ENCODE measurements at places on chromosomes 4 and X.

- DNase-seq = no peak
These were observed 181.3 kb upstream of the STK26 start for GRCh38 chrX:131841496-131842437.

DNA sequence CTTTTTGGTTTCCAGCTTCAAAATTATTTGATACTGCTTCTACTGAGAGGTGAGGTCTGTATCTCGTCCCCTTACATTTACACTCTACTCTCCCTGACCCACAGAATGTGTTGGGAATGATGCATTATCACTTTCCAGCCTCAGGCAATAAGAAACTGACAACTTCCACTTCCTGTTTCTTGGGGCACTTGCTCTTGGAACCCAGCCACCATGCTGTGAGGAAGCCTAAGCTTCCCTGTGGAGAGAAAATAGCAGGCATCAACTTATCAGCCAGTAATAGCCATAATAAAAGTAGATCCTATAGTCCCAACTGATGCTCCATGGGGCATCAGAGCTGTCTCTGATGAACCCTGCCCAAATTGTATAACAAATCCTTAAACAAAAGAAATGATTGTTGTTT is 32.6 kb downstream of the RELL1 start:
- DNase-seq = no peak

- DNase-seq = no peak
These were observed 7.6 kb upstream of the BST1 start for GRCh38 chr4:15695240-15695699.

DNA sequence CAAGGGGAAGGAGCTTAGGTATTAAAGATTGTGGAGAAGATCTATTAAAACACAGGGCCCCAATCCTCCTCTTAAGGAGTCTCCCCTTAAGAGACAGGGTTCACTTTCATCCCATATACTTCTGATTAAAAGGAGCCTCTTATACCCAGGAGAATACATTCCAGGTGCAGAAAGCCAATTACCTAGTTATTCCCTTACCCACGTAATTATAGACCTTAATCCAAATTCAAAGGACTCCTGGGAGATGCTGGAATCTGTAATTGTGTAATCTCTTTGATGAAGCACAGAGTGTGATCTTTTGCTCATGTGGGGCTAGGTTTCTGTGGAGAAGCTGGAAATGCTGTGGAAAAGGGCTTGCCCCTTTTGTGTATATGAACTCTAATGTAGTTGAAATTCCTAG is 1.4 kb upstream of the SEC24B start:
- no peak for DNase-seq

GRCh38 chr4:88681209-88681608 is 16.4 kb downstream of the NAP1L5 start:
- DNase-seq = no peak

GRCh38 chr4:56267558-56267957 is 119.7 kb downstream of the AASDH start:
- no peak for DNase-seq

DNA sequence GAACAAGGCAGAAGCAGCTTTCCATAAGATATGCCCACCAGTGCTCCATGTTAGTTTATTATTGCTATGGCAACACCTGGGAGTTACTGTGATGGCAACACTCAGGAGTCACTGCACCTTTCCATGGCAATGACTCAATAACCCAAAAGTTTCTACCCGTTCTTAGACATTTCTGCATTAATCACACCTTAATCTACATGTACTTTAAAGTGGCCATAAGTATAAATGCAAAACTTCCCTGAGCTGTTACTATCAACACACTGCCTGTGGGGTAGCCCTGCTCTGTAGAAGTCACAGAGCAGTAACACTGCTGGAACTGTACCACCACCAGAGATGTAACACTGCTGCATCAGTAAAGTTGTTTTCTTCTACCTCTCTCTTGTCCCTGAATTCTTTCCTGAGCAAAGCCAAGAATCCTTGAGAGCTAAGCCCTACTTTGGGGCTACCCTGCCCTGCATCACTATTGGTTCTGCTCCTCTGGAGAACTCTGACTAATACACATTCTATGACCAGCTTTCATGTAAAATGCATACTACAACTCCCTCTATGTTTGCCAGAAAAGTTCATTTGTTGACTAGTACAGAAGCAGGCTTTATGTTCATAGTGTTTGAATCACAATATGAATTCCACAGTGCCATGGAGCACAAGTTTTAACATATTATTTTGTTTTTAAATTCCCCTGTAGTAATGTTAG is 43.5 kb upstream of the GPR174 start:
- DNase-seq = no peak

DNA sequence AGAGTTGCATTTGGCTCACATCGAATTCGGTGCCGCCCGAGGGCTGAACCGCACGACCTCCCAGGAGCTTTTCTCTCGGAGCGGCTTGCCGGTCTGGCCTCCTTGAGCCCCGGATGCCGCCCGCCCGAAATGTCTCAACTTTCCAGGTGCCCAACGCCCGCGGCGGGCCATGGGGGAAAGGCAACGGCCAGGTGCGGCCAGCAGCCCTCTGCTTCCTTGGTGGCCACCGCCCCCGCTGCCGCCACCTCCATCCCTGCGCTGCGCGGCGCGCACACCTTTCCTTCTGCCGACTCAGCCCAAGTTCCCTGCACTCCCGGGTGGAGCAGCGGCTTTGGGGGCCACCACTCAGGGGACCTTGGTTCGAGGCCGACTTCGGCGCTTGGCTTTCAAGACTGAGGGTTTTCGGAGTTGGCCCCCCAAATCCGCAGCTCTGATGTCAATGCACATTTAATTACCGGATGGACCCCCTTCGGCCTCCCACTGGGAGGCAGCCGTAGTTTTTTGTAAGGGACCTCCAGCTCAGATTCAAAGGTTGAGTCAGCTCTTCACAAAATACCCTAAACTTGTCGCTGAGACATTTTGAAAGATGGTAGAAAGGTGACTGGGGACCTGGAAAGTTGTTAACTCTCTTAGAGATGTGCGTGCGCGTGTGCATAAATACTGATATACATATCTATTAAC is 1.1 kb downstream of the AFF2 start:
- no peak for DNase-seq

GRCh38 chr4:26144526-26145155 is 176.2 kb upstream of the RBPJ start:
- DNase-seq = no peak

GRCh38 chr4:88870428-88870827 is 172.8 kb upstream of the NAP1L5 start:
- DNase-seq = no peak

- no peak for DNase-seq
These were observed 237.9 kb downstream of the KLHL4 start for GRCh38 chrX:87755493-87755892.

GRCh38 chr4:5164221-5164912 is 113.1 kb downstream of the STK32B start:
- DNase-seq = no peak

GRCh38 chr4:16171831-16172230 is 54.4 kb downstream of the TAPT1 start:
- no peak for DNase-seq

DNA sequence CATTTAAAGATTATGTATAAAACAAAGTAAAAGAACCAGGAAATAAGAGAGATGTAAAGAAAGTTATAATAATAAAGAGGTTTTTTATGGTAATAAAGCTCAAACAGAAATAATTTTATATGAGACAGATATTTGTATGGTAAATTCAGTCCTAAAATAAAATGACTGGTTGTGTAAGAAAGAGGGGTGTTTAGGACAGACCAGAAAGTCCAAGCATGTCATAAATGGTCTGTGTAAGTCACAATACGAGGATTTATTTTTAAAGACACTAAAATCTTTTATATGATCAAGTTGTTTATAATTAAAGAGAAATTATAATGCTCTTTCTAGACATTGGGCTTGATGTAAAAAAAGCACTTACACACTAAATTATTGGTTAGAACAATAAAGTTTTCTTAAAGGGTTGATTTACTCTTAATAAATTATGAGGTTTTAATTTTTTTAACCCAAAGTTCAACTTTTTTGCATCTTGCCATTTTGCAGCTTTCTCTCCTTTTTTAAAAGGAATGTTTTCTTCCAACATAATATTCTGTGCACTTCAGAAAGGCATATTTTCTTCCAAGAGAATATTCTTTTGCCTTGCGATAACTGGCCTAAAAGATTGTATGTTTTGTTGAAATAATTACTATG is 61.9 kb upstream of the TCEAL2 start:
- no peak for DNase-seq

DNA sequence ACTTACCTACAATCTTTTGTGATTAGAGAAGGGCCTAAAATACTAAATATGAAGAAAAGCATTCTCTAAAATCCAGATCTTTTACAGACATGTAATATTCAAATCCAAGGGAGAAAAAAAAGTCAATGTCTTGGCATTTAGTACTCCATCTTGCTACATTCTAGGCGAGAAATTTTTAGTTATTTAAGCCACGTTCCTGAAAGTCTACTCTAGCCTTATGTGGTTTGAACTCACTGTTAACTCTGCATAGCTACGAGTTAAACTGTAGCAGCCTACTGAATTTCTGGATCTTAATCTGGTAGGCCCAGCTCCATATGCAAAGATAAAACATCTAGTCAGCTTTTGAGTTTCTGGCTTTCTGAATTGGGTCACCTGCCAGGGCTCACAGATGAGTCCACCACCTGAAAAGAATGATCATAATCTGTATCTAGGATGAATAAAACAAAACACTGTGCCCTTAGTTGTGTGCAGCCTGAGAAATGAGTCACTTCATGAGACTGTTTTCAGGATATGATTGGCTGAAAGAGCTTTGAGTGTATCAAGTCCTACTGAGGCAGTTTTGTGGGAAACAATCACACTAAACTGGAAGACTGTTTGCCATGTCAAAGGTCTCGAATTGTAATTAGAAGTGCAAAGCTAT is 3.2 kb upstream of the NEK1 start:
- DNase-seq = no peak

DNA sequence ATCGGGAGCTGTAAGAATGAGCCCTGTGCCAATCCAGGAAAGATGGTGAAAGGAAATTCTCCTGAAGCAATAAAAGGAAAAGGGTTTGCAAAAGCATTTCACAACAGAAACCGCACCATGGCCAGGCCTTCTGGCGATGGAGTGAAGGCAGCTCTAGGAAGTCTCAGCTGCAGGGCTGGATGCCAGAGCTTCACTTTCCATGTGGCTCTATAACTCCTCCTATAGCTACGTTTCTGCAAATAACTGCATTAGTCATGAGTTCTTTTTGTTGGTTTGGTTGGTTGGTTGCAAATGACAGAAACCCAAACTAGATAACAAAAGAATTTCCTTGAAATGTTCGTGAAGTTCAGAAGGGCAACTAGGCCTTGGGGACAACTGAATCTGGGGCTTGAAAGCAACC is 84.6 kb downstream of the RELL1 start:
- no peak for DNase-seq

GRCh38 chr4:79650794-79651431 is 242.9 kb upstream of the GK2 start:
- no peak for DNase-seq

DNA sequence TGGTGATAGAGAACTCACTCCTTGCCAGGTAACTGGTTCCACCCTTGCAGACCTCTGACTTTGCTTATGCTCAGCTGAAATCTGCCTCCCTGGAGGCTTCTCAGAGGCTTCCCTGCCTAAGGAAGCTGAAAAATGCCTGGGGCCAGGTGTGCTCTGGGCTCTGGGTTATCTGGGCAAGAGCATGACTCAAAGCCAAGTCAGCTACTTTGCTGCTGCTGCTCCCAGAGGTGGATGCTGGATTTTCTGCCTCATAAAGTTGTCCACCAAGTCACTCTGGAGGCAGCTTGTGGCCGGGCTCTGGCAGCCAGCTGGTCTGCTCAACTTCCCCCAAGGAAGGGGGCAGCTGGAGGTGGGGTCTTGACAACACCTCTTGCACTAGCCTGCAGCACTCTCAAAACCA is 132.7 kb downstream of the PJA1 start:
- no peak for DNase-seq

GRCh38 chrX:11588097-11588496 is 77.6 kb downstream of the ARHGAP6 start:
- no peak for DNase-seq

DNA sequence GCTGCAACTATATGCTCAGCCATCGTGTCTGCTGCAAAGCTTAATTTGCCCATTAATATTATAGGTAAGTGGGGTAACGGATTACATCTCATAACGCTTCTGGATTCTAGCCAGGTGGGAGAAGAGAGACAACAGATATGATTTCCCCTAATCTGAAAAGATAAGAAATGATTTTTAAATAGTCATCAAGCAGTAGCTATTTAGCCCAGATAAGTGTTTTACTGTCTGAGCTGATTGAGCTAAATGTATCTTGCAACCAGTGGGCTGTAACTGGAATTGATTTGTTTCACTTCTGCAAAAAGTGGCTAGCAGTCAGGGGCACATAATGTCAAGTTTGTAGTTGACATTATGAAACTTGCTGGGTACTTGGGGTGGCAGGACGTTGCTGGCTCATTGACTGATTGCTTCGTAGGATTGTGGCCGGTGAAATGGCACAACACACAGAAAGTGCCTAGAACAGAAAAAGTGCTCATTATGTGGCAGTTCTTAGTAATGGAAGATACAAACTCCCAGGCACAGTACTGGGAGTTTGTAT is 18.5 kb downstream of the LAP3 start:
- DNase-seq = no peak

GRCh38 chrX:153763989-153764755 is at the start of gene PLXNB3:
Gene PLXNB3, plus strand, starts transcription at chrX:153764249. Its CDS starts 1,287 bp downstream, at chrX:153765536.
- peak; percentile 59 for DNase-seq

DNA sequence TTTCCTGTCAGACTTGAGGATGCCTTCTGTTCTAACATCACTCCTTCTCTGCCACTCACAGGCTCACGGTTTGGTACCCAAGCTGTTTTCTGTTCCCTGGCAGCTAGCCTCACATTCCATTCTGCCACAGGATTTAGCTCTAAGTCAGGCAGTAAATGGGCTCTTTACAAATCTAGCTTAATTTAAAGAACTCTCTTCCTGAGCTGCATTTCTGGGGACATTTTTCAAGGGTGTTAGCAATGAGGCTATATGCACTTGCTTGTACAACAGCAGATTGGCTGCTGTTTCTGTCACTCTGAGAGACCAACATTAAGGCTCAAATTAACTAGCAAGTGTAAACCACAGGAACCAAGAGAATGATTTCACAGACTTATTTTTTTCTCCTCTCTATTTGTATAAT is 337.8 kb upstream of the NOCT start:
- no peak for DNase-seq

DNA sequence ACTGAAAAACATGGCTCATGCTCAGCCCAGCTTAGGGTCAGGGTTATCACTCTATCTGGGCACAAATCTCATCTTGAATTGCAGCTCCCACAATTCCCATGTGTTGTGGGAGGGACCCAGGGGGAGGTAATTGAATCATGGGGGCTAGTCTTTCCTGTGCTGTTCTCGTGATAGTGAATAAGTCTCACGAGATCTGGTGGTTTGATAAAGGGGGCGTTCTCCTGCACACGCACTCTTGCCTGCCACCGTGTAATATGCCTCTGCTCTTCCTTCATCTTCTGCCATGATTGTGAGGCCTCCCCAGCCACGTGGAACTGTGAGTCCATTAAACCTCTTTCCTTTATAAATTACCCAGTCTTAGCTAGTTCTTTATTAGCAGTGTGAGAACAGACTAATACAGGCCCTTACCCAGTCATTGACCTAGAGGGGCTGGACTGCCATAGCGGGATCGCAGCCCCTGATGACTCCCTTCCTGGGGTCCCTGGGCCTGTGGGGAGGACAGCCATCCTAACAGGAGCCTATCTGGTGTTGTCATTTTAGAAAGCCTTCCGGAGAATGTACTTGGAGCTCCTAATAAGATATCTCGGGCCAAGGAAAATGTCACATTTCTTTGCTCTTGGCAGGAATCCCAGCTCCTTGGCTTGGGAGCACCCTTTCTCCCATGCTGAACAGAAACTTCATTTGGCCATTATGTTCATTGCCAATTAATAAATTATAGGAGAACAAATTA is 112.6 kb downstream of the PHKA2 start:
- DNase-seq = no peak
